ENCODE measurements at places on chromosomes 6 and 20.

- no peak for DNase-seq
Observed at GRCh38 chr20:53952528-53953096, 117.8 kb downstream of the BCAS1 start.

- DNase-seq = no peak
Observed at GRCh38 chr20:58048096-58048702, 180.3 kb downstream of the ANKRD60 start.

GRCh38 chr20:51380401-51381385 is 161.8 kb downstream of the NFATC2 start:
- DNase-seq = no peak

DNA sequence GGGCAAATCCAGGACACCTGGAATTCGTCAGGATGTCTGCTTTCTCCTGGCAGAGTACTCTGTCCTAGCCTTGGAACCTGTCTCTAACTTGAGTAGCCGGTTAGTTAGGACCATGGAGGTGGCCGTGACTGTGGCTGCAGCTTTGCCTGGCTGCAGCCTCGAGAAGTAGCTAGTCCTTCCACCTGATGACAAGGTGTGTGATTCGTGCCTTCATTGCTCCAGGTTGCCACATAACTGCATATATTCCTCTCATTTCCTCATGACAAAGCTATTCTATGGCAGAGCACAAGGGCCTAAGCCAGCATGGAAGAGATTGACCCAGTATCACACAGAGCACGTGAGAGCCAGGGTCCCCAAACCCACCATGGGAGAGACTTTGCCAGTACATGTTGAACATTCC is 39.8 kb upstream of the KIF25 start:
- no peak for DNase-seq

GRCh38 chr20:33675136-33675959 is 1.1 kb upstream of the NECAB3 start:
- DNase-seq = no peak

DNA sequence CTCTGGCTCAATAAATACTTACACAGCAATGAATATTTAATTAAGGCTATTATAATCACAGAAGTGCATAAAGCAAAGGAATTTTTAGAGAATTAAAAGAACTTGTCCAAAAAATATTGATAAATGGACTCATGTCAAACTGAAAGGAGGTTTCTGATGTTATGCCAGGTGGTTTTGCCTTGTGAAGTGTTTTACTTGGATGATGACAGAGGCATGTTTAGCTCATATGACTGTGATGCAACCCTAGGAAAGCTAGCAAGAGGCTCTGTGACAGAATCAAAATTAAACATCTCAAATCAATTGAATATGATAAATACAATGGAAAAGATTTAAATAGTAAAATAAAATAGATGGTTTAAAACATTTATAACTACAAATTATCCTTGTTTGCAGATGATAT is 137.3 kb downstream of the TMEM200A start:
- no peak for DNase-seq

Data from NCI-H2107 (cell line).